ENCODE measurements at places on chromosomes 16 and 17. TPM values are rescaled to one million over a fixed set of nuclear protein-coding genes. Genes with fewer than 3 reads are reported as not detected.

ZNF385C gene
- total RNA-seq = not detected

TMEM11 gene
- 18.9 TPM for total RNA-seq

- no peak for DNase-seq
Observed at GRCh38 chr16:73796241-73796640, 500.4 kb upstream of the PSMD7 start.

- DNase-seq = no peak
Observed at GRCh38 chr17:4475463-4475862, 23.2 kb upstream of the SPNS2 start.

DNA sequence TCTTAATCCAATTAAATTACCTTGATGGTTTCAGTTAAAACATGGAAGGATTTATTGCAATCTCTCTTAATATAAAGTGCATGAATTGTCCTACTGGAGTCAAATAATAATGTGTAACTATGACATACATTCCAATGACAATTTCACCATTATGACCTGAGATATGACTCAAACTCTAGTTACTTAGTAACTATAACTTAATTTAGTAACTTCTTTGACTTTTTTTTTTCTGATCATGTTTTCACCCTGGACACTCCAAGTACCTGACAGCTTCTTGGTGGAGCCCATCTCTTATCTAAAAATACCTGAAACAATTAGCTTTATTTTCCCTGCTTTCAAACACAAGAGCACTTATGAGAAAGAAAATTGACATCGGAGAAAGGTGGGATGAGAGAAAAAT lies 123.7 kb downstream of the STX8 start:
- DNase-seq = no peak

DNA sequence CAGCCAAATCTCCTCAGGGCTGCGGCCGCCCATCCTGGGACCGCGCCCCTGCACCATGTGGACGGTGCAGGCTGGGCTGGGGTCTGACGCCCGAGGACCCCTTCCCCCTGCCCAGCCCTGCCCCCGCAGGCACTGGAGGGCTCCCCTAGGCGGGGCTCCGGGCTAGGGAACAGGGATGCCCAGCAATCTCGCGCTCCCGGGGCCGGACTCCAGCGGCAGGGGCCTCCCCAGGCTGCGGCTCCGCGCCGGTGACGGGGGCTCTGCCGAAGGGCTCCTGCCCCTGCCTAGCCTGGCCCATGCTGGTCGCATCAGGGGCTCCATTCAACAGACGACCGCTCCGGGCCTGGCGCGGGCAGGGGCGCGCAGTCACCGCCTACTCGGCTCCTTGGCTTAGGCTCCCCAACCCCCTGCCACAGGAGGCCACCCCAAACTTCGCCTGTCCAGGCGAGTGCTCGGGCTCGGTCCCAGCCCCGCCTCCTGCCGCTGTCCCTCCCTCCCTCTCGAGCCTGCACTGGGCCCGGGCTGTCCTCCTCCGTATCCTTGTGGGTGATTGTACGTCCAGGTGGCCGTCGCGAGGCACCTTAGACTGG lies 27.4 kb upstream of the ADORA2B start:
- DNase-seq = no peak

GRCh38 chr17:33811004-33811760 lies 443.9 kb upstream of the CCL2 start:
- no peak for DNase-seq

DNA sequence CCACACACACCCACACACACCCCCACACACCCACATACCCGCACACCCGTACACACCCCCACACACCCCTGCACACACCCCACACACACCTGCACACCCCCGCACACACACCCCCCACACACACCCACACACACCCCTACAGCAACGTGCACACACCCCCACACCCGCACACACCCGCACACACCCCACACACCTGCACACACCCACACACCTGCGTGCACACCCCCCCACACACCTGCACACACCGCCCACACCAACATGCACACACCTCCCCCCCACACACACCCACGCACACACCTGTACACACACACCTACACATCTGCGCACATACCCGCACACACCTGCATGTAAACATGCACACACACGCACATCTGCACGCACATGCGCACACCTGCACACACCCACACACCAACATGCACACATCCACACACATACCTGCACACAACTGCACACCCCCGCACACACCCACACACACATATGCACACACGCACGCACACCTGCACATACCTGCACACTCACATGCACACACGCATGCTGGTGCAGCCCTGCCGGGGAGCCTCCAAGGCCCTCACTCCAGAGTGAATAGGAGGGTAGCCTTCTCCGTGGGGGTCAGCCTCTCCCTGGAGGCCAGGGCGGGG lies 7.5 kb downstream of the ASPSCR1 start:
- DNase-seq = no peak

ABCC11 gene
- not detected for total RNA-seq

DNA sequence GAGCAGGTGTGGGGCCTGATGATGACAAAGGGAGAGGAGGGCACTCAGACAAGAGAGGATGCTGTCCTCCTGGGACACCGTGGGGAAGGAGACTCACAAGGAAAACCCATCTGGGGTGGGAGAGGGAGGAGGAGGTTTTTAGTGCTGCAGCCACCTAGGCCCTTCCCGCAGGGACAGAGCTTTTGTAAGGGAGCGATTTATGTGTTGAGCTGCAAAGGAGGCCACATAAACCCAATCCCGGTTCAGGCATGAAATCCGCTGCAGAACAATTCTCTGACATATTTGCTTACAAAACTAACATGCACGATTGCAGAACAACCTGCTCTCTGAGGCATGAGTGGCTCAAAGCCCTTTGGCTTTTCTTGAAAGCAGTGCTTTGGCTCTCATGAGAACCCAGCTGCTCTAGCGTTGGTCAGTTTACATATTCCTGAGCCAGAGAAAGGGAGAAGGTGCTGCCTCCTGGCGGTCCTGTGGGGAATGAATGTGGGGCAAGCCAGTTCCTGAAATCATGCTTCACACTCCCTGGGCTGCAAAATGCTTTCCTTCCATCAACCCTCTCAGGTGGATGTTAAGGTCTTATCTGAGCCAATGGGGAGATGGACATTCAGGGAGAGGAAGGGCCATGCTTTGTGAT lies 122.4 kb upstream of the NLRP1 start:
- peak; percentile 31 for DNase-seq

SULT1A4 gene
- 6.1 TPM for total RNA-seq

DNA sequence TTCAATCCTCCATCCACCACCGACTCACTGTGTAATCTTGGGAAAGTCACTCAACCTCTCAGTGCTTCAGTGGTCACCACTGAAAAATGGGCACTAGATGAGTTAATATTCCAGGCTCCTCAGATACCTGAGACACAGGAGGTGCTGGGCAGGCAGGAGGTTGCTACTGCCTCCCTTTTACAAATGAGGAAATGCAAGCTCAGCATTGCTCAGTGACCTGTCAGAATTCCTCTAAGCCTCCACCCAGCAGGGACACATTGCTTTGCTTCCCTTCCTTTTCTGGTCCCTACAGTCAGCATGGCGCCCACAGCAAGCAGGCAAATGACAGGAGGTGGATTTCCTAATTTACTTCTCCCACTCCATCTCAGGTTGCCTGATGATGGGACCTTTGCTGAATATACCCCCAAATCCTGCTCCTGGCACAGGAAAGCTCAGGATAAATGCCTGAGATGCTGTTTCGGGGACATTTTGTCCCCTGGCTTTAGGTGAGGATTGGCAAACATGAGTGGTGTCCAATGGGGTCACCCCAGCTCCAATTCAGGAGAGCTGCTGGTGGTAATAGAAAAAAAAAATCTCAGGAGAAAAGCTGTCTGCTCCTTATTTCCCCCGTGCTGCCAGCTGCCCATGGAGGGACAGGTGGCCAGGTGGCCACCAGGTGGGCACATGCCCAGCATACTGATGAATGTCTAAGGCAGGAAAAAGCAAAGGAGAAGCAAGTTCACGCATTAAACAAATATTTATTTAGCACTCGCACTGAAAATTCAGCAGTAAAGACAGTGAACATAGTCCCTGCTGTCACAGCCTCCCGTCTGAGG lies 5.0 kb upstream of the KRT13 start:
- no peak for DNase-seq

- DNase-seq = no peak
Observed at GRCh38 chr16:48106446-48106845, 49.3 kb downstream of the ABCC12 start.

GRCh38 chr17:63758428-63758827 lies 15.0 kb downstream of the CCDC47 start:
- no peak for DNase-seq

TSPAN10 gene
- 3.7 TPM for total RNA-seq

- no peak for DNase-seq
Observed at GRCh38 chr16:166375-167121, 770 bp downstream of the HBM start.

Measured in MG63 (cell line).